ENCODE measurements at places on chromosomes 12 and 14. TPM values are rescaled to one million over a fixed set of nuclear protein-coding genes. Genes with fewer than 3 reads are reported as not detected.

Gene MMP19
- 3.3 TPM for total RNA-seq

Gene PTGDR
- total RNA-seq, result 0.07 TPM

Gene SIRT4
- total RNA-seq, result 4.6 TPM

Gene OR5AU1
- total RNA-seq, result not detected

Gene BCL2L14
- total RNA-seq, result not detected

- H3K4me1 ChIP-seq, result peaks cover 6% of the 10 kb centered on the region
- peaks cover 4% of the 10 kb centered on the region for H3K27me3 ChIP-seq
- DNase-seq, result no peak
- no peak overlapping the region for H3K27ac ChIP-seq
- H3K36me3 ChIP-seq, result no peaks in the 10 kb centered on the region
Observed at GRCh38 chr14:74502236-74503019, 8.9 kb downstream of the ISCA2 start.

DNA sequence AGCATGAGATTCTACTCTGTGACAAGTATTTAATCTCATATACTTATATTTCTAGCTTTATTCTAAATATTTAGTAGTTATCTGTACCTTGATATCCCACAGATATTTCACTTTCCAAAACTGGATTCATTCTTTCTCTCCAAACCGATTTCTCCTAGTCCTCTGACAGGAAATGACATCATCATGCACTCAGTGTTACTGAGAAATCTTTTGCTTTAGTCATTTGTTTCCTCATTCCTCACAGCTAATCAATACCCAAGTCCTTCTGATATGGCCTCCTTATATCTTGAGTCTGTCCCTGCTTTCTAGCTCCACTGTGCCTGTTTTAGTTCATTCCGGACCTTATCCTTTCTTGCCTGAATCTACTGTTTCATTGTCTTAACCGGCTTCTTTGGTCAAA lies 39.4 kb upstream of the E2F7 start:
- H3K27ac ChIP-seq, result no peak overlapping the region
- DNase-seq, result no peak
- H3K27me3 ChIP-seq, result peaks cover 3% of the 10 kb centered on the region
- H3K4me1 ChIP-seq, result no peaks in the 10 kb centered on the region
- H3K36me3 ChIP-seq, result no peaks in the 10 kb centered on the region

DNA sequence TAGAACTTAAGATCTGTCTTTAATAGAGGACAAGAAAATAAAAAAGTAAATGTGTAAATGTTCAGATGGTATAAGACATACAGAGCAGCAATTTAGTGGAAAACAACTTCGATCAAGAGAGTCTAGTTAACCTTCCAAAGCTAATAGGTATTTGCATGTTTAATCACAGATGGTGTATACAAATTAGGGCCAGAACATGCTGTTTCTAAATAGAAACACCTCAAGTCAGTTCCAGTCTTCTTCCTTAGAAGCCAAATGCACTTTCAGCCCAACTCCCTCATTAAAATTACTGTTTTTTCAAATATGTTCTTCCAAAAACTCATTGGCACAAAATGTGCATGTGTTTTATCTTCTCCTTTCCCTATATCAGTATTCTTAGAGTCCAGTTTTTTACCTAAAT lies 604.4 kb downstream of the SLC6A15 start:
- H3K36me3 ChIP-seq, result no peaks in the 10 kb centered on the region
- peaks cover 4% of the 10 kb centered on the region for H3K4me1 ChIP-seq
- H3K27ac ChIP-seq, result no peak overlapping the region
- no peaks in the 10 kb centered on the region for H3K27me3 ChIP-seq
- H3K4me3 ChIP-seq, result no peak overlapping the region

- H3K4me3 ChIP-seq, result peak overlapping the region; percentile 79
- H3K27me3 ChIP-seq, result no peaks in the 10 kb centered on the region
- H3K36me3 ChIP-seq, result no peaks in the 10 kb centered on the region
- peak; percentile 67 for DNase-seq
Observed at GRCh38 chr12:51846911-51847642, 1.4 kb downstream of the FIGNL2 start.

DNA sequence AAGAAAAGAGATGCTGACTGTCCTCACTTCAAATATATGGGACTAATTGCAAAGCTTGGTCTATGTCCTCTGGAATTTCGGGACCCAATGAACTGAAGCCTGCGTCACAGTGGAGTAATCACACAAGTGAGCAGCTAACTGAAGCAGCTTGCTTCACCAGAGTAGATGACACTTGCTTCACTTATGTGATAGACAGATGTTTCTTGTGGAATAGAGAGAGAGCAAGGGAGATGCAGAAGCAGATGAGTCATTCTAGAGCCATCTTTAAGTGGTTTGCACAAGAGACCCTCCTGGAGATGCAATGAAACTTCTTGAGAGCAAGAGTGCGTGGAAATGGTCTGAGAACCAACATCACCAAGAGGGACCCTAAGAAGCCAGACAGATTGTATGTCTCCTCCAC lies 1537.1 kb upstream of the FLRT2 start:
- no peak overlapping the region for H3K27ac ChIP-seq
- H3K4me3 ChIP-seq, result no peak overlapping the region
- peaks cover 2% of the 10 kb centered on the region for H3K36me3 ChIP-seq

- H3K27ac ChIP-seq, result peak overlapping the region; percentile 43
- H3K27me3 ChIP-seq, result no peaks in the 10 kb centered on the region
- peaks cover 18% of the 10 kb centered on the region for H3K4me1 ChIP-seq
Observed at GRCh38 chr12:76272287-76272686, 75.9 kb downstream of the BBS10 start.

- no peaks in the 10 kb centered on the region for H3K36me3 ChIP-seq
- no peak for DNase-seq
- peaks cover 46% of the 10 kb centered on the region for H3K27me3 ChIP-seq
- no peak overlapping the region for H3K27ac ChIP-seq
- H3K4me3 ChIP-seq, result no peak overlapping the region
Observed at GRCh38 chr12:114172135-114172534, 206.0 kb upstream of the RBM19 start.
